ENCODE measurements at places on chromosomes 12 and 14.
A peak's percentile ranks its signal among the peaks of the same experiment; 100 is the strongest.

- DNase-seq = no peak
Measured at GRCh38 chr12:77754086-77754485, 76.6 kb upstream of the NAV3 start.

DNA sequence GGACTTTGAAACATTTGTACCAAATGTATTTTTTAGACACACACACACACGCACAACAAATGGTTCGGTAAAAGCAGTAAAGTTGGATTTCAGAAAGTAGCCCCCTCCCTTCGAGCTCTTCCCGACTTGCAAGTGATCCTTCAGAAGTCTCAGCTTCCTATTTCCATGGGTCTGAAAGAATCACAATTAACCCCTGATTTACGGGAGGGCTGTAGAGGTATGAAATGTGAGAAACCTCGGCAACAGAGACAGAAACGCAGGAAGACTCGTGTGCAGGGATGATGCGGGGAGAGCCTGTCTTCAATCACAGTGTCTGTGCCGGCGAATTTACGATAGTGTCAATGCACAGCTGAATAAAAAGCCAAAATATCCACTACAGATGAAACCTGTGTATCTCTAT lies 60.7 kb upstream of the VRK1 start:
- DNase-seq = no peak

GRCh38 chr12:46005151-46005797 lies 14.9 kb upstream of the SCAF11 start:
- no peak for DNase-seq

GRCh38 chr12:56908136-56908535 lies 26.1 kb downstream of the SDR9C7 start:
- no peak for DNase-seq

GRCh38 chr12:127150479-127150878 lies 1116.5 kb upstream of the TMEM132C start:
- DNase-seq = no peak

GRCh38 chr12:121849665-121850064 lies 9.0 kb downstream of the HPD start:
- DNase-seq = no peak

- peak; percentile 63 for DNase-seq
Measured at GRCh38 chr12:88580051-88580871, at the start of gene KITLG. KITLG (minus strand) TSS chr12:88580471; CDS start chr12:88580278, 193 bp downstream.

DNA sequence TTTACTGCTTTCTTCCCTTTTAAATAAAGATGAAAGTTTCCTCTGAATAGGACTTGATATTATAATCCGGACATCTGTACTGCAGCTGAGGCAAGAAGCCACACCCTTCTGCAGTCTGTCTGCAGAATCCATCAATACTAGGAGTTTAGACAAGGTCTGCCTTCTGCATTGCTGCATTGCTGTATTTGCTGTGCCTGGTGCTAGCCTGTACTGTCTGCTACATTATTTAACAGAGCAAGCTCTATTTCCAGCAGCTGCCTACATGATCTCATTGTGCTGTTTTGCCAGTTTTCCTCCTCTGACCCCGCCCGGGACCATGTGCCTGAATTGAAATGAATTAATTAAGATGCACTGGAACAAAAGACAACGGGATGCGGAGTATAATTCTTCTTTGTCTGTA lies 1.7 kb downstream of the TUBA1A start:
- peak; percentile 93 for DNase-seq

DNA sequence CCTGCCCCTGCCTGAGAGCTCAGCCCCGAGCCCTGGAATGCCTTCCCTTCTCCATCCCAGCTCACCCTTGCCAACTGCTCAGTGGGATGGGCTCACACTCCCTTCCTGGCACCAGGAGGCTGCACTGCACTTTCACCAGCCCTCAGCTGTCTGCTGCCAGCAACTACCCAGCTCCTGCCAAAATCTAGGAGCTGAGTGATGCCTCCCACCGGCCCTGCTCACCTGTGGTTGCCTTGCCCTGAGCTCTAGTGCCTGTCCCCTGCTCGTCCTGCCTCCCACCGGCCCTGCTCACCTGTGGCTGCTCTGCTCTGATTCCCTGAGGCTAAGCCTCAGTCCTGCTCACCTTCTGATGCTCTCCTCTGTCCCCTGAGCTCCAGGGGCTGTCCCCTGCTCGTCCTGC lies 119.8 kb downstream of the TMEM121 start:
- no peak for DNase-seq

GRCh38 chr14:98198385-98198784 lies 1073.6 kb downstream of the BCL11B start:
- no peak for DNase-seq

DNA sequence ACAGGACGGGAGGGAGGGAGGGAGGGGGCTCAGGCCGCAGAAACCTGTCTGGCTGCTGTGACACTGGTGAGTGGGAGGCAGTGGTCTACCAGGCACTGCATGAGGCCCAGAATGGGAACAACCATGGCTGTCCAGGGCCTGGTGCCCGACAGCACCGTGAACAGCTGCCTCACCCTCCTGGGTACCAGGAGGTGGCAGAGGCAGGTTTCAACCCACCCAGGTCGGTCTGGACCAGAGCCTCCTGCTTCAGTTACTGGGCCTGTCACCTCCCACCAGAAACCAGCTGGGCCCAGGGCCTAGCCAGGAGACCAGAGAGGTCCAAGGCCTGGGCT lies 80.2 kb downstream of the ITPK1 start:
- DNase-seq = no peak

DNA sequence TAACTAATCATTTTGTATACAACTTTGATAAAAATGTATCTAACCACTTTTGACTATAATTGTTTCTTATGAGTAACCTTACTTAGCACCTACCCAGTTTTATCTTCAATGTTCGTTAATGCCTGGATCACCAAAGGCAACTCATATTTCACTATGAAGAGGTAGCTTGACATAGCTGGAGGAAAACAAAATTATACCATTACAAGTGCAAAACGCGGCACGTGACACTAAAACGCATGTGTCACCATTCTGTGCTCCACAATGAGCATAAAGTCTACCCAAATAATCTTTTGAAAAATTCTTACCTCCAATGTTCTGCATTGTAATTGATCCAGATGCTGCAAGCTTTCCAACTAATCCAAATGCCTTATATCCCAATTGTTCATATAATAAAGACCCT lies 5.8 kb downstream of the SLC38A2 start:
- no peak for DNase-seq

DNA sequence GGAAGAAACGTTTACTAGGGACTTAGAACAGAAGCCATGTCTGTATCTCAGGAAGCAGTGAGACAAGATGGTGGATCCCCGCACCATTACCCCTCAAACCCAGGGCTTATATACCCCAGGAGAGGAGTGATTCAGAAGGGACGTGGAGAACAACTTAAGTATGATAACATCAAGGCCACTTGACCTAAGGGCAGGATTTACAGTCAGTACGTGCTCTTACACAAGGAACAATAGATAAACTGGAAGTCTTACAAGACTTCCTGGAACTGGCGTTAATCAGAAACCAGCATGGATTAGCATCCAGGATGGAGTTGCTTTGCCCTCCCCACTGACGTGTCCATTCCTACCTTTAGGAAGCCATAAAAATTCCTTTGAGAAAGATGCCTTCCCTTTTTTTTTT lies 8.6 kb upstream of the ETFBKMT start:
- DNase-seq = no peak

DNA sequence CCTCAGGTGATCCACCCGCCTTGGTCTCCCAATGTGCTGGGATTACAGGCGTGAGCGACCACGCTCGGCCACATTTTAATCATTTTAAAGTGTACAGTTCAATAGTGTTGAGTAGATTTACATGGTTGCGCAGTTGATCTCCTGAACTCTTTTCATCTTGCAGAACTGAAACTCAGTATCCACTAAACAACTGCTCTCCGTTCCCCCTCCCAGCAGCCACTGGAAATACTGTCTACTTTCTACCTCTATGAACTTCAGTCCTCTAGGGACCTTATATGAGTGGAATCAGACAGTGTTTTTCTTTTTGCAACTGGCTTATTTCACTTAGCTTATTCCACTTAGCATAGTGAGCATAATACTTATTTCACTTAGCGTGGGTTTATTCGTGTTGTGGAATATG lies 53.7 kb downstream of the KCTD10 start:
- no peak for DNase-seq

DNA sequence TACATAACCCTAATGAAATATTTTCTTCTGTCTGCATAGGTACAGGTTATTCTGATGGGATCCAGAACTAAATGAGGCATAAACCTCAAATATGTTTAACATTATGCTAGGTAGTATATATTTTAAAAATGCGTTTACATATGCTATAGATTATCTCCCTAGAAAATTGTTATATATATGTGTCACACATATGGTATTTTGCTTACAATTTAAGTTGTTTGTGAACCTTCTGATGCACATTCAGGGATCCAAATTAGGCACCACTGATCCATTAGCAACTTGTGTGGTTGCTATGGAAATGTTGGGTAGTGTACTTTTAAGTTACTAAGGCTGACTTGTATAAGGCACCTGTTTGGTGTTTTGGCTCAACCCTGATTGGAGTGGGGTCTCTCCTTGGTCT lies 456.7 kb downstream of the AEBP2 start:
- DNase-seq = no peak

GRCh38 chr12:58860056-58860787 lies 60.1 kb downstream of the LRIG3 start:
- DNase-seq = no peak

GRCh38 chr12:2240984-2241383 lies 188.2 kb downstream of the CACNA1C start:
- DNase-seq = no peak

DNA sequence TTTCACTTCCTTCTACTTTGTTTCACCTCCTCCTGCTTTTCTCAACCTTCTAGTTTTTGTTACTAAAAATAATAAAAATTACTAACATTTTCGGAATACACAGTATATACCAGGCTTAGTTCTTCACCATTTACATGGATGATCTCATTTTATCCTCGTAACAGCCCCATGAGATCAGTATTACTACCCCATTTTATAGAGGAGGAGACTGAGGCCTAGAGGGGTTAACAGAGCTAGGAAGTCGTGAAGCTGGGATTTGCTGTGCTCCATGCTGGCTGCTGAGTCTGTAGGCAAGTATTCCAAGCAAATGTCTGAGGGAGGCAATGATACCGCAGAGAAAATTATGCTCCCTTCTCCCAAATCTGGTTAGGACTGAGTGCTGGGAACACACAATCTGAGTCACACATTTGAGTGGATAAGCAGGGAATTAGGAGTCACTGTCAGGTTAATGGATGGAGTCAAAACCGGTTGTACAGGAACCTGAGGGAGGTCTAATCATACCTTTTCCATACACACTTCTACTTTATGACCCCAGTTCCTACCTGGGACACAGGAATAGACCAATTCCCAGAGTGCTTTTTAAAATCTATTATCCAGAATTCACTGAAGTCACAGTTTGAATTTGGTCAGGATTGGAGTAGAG lies 51.1 kb downstream of the ZFYVE26 start:
- DNase-seq = no peak

GRCh38 chr14:53365486-53366130 lies 212.5 kb upstream of the DDHD1 start:
- no peak for DNase-seq

DNA sequence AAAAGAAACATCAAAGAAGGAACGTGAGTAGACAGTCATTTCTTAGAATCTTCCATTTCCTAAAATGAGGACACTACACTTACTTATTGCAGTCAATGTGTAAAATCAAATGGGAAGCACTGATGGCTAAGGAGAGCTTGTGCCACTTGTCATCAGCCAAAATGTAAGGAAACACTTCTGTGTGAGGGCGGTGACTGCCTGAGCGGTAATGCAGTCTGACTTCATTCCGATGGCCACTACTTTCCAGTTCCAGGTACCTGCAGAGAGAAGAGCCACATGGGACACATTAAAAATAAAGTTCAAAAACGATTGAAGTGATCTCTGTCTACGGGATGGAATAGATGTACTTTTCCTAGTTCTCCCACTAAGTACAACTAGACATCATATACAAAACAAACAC lies 96.3 kb downstream of the NELL2 start:
- no peak for DNase-seq

DNA sequence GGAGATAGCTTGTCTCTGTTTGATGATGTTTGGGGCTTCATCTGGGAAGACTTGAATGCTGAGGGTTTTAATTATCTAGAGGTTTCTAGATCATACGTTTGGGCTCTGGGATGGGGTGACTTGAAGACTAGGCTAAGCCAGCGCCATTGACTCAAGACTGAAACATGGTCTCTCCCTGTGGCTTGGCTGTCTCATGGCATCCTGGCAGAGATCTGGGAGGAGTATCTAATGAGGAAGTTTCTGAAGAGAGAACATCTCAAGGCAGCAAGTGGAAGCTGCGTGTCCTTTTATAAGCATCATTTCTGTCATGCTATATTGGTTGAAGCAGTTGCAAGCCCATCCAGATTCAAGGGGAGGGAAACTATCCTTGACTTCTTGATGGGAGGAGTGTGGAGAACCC lies 104.8 kb downstream of the UNC79 start:
- DNase-seq = no peak

DNA sequence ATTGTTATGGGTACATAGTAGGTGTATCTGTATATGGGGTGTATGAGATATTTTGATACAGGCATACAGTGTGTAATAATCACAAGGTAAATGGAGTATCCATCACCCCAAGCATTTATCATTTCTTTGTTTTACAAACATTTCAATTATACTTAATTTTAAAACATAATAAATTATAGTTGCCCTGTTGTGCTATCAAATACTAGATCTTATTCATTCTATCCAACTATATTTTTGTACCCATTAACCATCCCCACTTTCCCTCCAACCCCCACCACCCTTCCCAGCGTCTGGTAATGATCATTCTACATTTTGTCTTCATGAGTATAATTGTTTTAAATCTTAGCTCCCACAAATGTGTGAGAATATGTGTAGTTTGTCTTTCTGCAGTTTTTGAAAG lies 302.6 kb downstream of the FOXG1 start:
- DNase-seq = no peak

- peak; percentile 23 for DNase-seq
Measured at GRCh38 chr14:51188566-51189185, 51.4 kb upstream of the TMX1 start.

GRCh38 chr12:57609101-57609780 lies 2.0 kb upstream of the ARHGEF25 start:
- no peak for DNase-seq

- no peak for DNase-seq
Measured at GRCh38 chr14:63468294-63468693, 74.9 kb downstream of the PPP2R5E start.
